Effector CD4-positive, alpha-beta T cell (primary cell): ENCODE measurements at places on chromosomes 12 and 14.
A peak's percentile ranks its signal among the peaks of the same experiment; 100 is the strongest.

- DNase-seq, result no peak
Observed at GRCh38 chr14:24694680-24695079, 60.7 kb upstream of the GZMB start.

GRCh38 chr14:37369425-37369824 lies 171.7 kb downstream of the MIPOL1 start:
- no peak for DNase-seq

DNA sequence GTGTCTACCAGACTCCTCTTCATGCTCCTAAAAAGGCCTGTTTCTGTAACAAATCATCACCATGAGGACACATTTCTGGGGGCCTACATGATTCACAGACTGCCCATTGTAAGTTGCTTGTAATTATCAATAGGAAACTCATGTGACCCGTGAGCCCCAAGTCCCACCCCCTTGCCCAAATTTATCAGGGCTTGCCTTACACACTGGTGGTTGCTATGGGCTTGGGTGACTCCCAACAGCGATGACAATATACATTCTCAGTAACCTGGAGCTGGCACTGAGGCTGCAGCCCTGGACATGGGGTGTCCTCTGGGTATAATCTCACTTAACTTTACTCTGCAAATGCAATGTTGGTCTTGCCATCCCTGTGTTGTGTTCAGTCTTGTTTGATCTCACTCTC lies 149.2 kb downstream of the NRXN3 start:
- DNase-seq, result no peak

DNA sequence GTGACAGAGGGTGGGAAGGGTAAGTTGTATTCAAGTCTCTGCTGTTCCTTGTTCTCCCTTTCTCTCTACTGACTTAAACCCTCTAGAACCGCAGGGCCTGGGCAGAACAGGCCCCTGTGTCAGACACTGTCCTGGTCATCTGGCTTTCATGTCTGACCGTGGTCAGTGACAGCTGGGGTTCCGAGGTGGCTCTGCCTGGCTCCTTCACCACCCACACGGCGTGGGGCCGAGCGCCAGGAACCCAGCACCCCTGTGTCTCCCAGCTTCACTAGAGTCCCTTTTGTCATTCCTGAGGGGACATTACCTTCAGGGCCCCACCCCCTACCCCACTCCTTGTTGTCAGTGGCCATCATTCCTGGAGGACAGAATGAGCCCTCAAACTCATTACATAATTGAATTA lies 168.9 kb downstream of the ADGRD1 start:
- no peak for DNase-seq

- no peak for DNase-seq
Observed at GRCh38 chr14:88129306-88130056, 124.5 kb downstream of the GPR65 start.

DNA sequence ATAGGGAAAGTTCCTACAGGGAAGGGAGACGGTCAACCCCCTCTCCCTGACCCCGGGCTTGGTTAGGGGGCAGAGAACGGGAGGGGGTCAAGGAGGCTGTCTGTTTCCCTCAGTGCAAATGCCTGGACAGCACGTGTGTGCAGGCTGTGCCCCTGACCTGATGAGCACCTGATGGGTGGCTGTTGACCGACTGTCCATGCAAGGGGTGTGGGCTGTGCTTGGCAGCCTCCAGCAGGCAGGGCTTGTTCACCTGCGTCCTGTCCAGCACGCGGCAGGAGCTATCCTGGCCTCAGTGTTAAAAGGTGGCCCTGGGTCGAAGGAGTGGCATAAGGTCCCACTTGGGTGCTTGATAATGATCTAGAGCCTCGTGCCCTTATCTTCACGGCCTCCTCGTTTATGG lies 221.0 kb downstream of the CACNA1C start:
- DNase-seq, result no peak

DNA sequence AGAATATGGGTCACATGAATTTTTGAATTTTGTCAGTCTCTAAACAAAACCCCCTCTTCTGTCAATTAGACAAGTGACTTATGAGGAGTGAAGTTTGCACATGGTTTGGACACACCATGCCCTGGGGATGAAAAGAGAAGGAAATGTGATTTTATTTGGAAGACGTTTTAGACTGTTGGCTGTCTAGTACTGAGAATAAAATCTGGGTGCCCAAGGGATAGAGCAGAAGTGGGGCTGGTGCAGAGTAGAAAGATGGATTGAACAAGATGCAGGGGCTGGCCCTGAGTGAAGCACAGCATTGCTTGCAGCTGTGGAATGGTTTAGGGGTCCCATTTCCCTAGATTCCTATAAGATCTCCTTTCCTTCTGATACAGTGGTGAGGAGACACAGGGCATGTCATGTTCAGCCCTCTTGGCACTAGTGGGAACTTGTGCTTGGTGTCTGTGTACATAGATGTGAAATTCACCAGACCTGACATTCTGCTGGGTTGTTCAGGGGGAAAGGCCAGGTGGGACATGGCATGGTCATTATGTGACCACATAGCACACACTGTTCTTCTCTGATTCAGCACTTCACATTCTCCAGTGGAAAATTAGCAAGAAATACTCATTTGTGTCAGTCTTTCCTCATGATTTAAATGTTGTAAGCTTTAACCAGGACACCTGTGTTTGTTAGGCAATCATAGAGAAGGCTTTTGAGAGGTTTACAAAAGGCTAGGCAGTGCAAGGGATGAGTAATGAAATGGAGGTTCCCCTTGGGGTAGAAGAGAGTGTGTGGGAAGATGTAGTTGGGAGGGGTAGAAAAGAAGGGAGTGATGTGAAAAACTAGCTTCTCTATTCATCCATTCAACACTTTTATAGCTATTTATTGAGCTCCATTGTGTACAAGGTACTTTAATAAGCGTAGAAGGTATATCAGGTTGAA lies 202.3 kb upstream of the IGF1 start:
- DNase-seq, result no peak

- peak; percentile 12 for DNase-seq
Observed at GRCh38 chr12:42097971-42098370, 46.7 kb downstream of the GXYLT1 start.

- DNase-seq, result peak; percentile 34
Observed at GRCh38 chr12:1592444-1593173, 1.8 kb downstream of the FBXL14 start.

GRCh38 chr12:30395190-30395589 lies 300.5 kb downstream of the IPO8 start:
- no peak for DNase-seq

- no peak for DNase-seq
Observed at GRCh38 chr12:128259556-128260070, 7.4 kb upstream of the TMEM132C start.

GRCh38 chr14:39174560-39175444 lies at the start of gene PNN:
PNN (plus strand) TSS chr14:39175254; CDS start chr14:39175280, 26 bp downstream.
- DNase-seq, result peak; percentile 95

DNA sequence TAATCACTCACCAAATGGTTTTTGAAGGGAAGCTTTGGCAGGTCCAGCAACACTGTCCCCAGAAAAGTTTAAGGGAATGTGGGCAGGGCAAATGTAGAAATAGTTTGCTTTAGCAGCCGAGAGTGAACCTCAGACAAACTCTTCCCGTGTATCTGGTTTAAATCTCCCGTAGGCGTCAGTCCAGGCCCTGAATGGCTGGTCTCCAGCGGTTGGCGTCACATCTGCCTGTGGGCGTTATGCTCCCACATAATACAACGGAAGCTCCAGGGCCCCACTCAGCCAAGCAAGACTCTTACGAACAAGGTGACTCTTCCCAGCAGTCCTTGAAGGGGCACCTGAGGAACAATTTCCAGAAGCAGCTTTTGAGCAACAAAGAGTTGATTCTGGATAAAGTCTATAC lies 942 bp downstream of the ZC2HC1C start:
- no peak for DNase-seq

GRCh38 chr12:14058717-14059116 lies 77.3 kb upstream of the GRIN2B start:
- DNase-seq, result no peak

- no peak for DNase-seq
Observed at GRCh38 chr12:68235576-68235975, 10.0 kb upstream of the IL26 start.

GRCh38 chr12:3600039-3600720 lies 109.2 kb downstream of the PRMT8 start:
- DNase-seq, result no peak

- peak; percentile 40 for DNase-seq
Observed at GRCh38 chr12:57093415-57094207, 4.7 kb downstream of the NAB2 start.

GRCh38 chr14:102798926-102799325 lies 21.7 kb downstream of the TRAF3 start:
- DNase-seq, result no peak

DNA sequence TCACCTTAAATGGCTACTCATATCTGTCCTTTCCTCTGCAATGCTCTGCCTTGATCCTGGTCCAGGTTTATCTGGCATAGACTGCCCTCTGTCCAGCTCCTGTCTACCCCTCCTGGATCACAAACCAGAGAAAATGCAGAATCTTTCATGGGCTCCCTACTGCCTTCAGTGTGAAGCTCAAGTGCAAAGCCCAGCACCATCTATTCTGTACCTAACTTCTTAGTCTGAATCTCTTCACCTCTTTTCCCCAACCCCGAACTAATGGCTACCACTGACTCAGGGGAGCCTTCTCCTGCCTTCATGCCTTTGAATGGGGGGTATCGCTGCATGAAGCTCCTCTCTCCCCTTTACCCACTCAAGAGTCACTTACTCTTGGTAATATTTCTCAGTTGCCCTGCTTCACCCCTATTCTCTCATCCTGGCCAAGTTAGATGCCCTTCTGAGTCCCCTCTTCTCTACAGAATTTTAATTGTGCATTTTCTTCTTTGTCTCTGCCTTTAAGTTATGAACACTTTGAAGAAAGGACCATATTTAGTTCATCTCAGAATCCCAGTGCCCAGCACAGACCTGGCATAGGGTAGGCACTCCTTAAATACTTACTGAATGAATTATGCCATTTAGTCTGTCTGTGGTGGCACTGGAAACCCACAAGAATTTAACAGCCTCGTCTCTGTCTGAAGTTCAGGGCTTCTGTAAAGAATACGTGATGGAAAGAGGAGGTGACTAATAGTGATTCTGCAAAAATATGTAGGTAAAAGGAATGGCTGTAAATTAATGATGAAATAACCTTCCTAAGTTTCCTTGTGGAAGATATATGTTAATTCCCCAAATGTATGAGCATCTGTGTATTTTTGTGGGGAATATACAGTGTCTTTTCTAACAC lies 191.3 kb upstream of the AMIGO2 start:
- DNase-seq, result no peak

- DNase-seq, result peak; percentile 70
Observed at GRCh38 chr14:69151458-69152180, 1.3 kb downstream of the DCAF5 start.

DNA sequence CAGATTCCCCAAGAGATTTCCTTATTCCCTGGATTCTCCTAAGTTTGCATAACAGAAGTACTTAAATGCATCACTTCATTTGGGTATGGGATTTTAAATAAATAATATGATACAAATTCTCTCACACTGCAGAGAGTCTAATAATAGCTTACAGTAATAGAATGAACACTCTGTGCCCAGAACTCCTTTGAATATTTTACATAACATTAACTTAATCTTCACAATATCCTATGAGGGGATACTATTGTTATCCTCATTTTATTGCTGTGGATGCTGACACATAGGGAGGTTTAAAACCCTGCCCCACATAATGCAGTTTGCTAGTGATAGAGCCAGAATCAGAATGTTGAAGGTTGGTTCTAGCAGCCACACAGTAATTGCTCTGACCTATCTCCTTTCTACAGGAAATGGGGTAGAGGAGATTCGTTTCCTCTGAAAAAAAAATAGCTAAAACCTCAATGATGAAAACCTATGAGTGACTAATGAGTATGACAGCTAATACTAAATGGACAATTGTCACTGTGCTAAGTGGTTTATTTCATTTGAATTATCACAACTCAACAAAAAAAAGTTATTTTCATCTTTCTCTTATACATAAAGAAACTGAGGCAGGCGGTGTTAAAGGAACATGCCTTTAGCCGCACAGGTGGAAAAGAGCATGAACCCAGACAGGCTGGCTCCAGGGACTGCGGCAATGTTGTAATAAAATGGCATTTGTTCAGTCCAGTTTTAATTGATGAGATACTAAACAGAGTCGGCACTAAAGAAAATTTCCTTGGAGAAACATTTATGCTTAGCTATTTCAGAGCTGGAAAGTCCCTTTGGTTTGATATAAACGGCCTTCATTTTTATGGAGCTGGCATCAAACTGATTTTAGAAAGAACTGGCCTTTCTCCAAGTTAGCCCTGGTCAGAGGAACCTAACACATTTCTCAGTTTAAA lies 880.9 kb downstream of the NRXN3 start:
- no peak for DNase-seq

DNA sequence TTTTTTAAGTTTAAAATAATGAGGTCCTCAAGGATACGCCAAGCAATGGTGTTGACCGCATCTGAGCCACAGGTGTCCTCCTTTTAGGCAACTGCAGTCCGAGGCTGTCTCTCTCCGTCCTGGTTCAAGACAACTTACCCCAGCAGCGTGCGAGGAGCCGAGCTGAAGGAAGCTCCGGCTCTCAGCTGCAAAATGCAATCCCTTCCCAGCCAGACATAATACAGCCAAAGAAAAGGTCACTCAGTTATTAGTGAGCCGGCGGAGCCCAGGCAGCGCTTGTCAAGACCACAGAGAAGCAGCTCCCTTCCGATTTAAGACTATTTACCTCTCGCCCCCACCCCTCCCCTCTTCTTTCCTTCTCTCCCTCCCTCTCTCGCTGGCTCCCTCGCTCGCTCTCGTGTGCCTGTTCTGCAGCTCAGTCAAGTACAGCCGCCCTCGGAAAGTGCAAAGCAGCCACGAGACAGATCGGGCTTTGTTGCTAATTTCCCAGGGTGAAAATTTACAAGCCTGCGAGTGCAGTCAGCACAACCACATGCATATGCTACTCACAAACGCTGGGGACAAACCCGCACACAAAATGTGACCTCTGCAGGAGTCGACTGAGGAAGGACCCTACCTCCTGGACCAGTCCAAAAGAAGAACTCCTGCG lies 363 bp upstream of the LMO3 start:
- no peak for DNase-seq

GRCh38 chr12:93886533-93887511 lies 209.6 kb downstream of the CRADD start:
- DNase-seq, result no peak

GRCh38 chr14:60736494-60736893 lies 1.9 kb downstream of the MNAT1 start:
- DNase-seq, result no peak

DNA sequence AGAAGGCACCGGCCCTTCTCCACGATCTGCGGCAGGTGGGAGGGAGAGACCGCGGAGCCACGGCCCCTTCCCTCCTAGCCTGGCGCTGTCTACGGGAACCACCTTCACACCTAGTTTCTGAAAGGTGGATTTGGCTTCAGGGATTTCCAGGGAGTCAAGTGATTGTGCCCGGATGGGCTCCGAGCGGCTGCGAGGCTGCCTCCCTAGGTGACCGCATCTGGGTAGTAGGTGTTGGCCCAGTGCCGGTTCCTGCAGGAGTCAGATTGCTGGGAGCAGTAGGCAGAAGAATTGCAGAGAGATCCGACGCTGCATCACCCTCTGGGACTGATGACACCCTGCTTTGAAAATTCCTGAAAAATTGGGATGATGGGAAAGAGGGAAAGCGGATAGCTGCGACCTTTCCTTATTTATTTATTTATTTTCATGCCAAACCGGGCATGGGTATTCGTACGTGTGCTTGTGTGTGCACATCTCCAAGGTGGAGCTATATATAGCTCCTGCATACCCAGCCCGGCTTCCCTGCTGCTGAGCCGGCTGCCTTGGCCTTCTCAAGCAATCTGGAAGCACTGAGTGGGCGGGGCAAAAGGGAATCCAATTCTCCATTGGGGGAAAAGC lies 1.1 kb downstream of the CNTN1 start:
- DNase-seq, result no peak

- no peak for DNase-seq
Observed at GRCh38 chr12:95549392-95550084, 1.7 kb downstream of the USP44 start.

GRCh38 chr14:64293976-64294671 lies at the start of gene ESR2:
ESR2 (minus strand) TSS chr14:64294371; CDS start chr14:64282985, 11,386 bp downstream.
- peak; percentile 4 for DNase-seq

- DNase-seq, result no peak
Observed at GRCh38 chr14:39102265-39102968, 618 bp downstream of the SEC23A start.
